ENCODE measurements at places on chromosomes 12 and 14.

DNA sequence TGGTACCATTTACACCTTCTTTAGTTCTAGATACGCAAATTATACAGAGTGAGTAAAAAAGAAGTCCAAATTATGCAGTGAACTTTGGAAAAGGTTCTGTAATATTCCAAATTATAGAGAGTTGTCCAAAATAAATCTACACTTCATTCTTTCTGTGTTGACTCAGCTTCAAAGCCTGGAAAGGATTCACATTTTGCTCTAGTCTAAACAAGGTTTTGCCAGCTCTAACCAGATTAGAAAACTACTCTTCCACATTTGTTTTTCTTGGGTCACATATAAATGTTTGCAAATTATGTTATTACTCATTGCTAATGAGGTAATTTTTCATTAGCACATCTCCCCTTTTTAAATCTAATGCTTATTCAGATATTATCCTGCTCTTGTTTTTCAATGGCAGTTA, 1562.4 kb upstream of the SEL1L start:
- DNase-seq, result no peak

- no peak for DNase-seq
Measured at GRCh38 chr14:74963705-74964271, 8.4 kb upstream of the PGF start.

GRCh38 chr14:53547593-53547992, 394.5 kb upstream of the DDHD1 start:
- no peak for DNase-seq

- DNase-seq, result no peak
Measured at GRCh38 chr12:41142376-41142775, 45.7 kb upstream of the PDZRN4 start.

DNA sequence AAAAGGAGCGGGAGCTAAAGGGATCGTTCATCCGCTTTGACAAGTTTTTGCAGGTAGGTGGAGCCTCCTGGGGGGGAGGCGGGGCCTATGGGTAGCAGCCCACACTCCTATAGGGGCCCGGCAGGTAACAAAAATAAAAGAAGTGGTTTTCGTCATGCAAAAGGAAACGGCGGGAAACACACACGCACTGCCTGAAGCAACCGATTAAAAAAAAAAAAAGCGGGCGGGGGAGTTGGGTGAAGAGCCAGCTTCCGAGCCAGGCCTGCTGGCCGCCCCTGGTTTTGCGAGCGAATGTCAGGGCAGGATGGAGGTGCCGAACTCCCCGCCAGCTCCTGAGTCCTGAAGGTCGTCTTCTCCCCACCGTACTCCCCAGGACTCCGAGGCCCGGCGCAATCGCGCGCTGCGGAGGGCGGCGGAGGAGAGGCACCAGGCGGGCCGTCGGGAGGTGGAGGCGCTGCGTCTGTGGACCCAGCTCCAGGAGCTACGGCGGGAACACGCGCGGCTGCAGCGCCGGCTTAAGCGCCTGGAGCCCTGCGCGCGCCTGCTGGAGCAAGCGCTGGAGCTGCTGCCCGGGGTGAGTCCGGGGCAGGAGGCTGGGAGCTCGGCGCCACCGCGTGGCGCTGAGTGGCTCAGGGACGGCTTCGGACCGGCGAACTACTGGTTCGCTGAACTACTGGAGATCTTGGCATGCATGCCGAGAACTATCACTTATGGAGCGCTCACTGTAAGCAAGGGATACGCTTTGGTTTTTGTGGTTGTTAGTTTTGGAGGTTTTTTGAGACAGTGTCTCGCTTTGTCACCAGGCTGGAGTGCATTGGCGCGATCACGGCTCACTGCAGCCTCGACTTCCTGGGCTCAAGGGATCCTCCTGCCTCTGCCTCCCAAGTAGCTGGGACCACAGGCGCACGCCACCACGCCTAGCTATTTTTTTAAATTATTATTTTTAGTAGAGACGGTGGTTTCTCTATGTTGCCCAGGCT, 3.6 kb downstream of the CFAP73 start:
- no peak for DNase-seq

GRCh38 chr14:101252443-101253214, 308.7 kb upstream of the DIO3 start:
- no peak for DNase-seq

DNA sequence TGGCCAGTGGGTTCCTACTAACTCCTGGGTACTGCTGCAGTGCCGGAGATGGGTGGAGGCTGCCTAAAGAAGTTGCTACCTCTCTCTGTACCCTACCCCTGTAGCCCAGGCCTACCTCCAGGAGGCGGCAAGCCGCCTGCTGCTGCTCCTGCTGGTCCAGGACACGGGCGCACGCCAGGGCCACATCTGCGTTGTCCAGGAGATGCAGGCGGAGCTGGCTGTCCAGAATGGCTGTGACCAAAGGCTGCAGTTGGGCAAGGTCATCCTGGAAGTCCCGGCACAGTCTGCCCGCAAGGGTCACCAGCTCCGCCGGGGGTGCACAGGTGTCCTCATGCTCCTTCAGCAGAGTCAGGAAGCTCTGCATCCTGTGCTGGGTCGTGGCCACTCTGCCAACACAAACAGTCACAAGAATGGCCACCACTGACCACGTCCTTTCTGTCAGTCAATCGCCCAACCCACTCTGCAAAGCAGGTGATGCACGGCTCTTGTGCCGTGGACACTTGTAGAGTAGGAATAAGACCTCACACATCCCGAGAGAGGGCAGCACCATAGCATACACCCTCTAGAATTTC, 1.6 kb downstream of the ANHX start:
- DNase-seq, result no peak

GRCh38 chr12:31408763-31409162, 82.8 kb upstream of the SINHCAF start:
- DNase-seq, result no peak

GRCh38 chr12:2959192-2959504, at the start of gene TEAD4:
Gene TEAD4 (plus strand): TSS chr12:2959397.
- no peak for DNase-seq

DNA sequence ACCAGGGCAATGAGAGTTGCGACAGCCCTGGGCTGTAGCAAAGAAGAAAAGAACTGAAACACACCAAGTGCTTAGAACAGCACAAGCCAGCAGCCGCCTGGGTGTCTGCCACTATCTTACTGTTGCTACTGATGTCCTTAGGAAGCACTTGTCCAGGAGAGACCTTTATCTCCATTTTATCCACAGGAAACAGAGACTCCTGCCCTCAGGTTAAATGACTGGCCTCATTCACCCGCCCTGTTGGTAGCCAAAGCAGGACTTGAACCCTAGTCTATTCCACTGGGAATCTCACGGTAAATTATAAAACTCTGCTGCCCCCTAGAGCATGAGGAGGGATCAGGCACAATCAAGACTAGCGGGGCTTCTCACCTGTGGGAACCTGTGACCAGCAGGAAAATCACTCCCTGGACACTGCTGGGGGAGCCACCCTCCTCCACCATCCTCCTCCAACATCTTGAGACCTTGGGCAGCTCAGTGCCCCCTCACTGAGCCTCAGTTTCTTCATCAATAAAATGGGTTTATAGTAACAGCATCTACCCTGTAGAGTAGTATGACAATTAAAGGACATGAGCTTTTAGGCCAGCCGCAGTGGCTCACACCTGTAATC, 20.5 kb upstream of the TESC start:
- DNase-seq, result no peak

DNA sequence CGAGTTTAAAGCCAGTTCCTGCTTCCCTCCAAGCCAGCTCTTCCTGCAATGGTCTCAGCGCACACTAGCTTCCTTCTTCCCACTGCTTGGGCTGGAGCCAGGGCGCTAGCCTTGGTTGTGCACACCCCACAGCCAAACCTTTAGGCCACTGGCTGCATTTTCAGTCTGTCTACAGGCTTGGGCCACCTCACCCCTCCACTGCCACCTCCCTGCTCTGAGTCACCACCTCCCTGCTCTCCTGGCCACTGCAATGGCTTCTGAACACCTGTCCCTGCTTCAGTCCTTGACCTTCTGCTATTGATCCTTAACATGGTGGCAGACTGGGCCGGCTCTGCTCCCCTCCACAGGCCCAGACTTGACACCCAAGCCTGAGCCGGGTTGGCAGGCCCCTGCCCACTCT, 151.1 kb downstream of the RBM19 start:
- no peak for DNase-seq

DNA sequence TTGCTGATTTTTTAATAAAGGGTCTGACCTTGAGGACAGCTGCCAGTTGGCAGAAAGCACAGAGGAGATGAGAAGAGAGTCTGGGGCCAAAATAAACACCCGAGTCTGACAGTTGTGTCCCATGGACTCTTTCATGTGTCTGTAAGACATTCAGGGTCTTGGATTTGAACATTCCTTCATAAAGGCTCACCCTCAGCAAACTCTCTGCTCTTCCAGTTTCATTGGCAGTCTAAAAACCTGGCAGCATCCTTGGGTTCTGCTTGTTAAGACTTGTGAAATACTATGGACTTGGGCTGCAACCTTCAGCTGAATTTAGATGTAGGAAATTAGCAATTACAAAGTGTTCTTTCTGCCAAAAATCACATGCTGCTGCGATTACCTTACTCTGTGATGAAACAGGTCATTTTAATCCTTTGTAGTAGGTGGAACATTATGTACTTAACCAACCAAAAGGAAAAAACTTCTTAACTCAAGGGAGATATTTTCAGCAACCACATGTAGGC, 32.0 kb upstream of the LMNTD1 start:
- DNase-seq, result no peak

DNA sequence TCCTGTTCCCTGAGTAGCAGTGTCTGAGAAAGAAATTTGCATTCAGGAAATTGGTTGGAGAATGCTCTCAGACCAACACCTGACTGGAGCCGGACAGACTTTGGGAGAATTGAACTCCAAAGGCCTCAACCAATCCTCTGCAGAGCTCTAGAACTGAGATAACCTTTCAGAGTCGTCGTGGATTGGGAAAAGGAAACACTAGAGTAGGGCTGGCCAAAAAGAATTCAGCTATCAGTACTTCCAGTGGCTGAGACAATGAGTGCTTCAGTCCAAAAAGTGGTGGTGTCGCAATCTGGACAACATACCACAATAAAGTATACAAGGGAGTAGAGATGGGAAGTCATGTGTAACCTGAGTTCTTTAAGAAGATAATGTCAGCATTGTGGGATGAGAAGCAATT, 377.1 kb downstream of the SLC16A7 start:
- DNase-seq, result no peak

GRCh38 chr14:51401272-51401671, 161.2 kb downstream of the TMX1 start:
- no peak for DNase-seq

DNA sequence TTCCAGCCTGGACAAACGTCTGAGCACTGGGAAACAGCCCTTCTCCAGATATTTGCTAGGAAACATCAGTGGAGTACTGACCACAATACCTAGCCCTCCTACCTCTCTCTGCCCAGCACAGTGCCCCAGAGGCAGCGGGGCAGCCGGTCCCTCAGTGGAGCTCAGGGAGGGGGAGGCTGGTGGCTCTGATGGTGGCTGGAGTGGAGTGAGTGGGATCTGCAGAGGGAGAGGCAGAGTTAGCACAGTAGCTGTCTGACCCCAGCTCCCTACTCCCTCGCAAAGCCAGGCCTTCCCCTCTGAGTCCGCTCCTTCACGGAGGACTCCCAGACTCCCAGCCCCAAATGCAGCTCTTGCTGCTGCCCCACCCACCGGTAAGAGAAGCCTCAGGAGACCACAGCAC, 30.0 kb downstream of the NCKAP5L start:
- no peak for DNase-seq

- no peak for DNase-seq
Measured at GRCh38 chr12:64478661-64479060, 26.7 kb downstream of the TBK1 start.

DNA sequence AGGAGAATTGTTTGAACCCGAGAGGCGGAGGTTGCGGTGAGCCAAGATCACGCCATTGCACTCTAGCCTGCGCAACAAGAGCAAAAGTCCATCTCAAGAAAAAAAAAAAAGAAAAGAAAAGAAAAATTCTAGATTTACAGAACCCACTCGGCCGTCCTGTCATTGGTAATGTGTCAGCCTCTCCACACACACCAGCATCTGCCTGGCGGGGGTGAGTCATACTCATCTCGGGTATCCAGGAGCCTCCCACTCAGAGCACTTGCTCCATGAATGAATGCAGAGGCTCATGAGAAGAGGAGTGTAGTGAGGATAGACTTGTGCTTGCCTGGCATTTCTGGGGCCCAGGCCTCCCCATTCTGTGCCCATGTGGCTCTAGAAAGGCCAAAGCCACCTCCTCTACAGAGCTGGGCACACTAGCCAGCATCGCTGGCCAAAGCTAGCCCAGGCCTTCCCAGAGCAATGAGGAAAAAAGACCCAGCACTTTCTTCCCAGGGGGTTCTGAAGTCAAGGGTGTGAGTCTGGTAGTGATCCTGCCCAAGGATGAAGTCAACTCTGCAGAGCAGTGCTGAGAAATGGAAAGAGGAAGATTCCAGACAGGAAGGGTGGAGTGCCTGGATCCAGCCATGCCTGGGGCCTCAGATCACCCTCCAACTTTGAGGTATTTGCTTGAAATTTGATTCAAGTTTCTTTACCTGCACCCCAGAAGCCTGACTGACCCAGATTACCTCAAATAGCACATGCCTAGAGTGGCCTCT, 31.2 kb upstream of the KLC1 start:
- DNase-seq, result no peak

- DNase-seq, result no peak
Measured at GRCh38 chr14:81110186-81110585, 110.6 kb downstream of the GTF2A1 start.

- no peak for DNase-seq
Measured at GRCh38 chr12:107094183-107094448, 767 bp upstream of the CRY1 start.

DNA sequence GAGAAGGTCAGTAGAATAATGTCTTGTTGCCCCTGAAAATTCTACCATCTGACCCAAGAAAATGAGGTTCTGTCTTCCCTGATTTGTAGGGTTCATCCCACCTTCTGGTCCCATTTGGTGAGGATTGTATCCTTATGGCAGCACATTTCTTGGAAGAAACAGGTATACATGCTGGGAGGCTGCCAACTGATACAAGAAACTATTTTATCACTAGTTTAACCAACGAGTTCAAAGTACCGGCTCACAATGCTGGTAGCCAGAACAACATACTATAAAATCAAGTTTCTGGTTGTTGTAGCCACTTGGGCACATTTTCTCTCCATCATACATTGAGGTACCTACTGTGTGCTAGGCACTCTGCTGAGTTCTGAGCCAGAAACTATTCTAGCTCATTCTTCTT, 7.1 kb upstream of the KCNH3 start:
- no peak for DNase-seq

- no peak for DNase-seq
Measured at GRCh38 chr12:56253091-56253490, 5.1 kb downstream of the ANKRD52 start.

- no peak for DNase-seq
Measured at GRCh38 chr12:53987787-53988230, 2.9 kb downstream of the HOXC10 start.

- DNase-seq, result no peak
Measured at GRCh38 chr12:49889361-49890095, 14.2 kb downstream of the FAIM2 start.

- DNase-seq, result no peak
Measured at GRCh38 chr12:44972746-44973421, 78.0 kb downstream of the DBX2 start.
